Activated naive CD4-positive, alpha-beta T cell treated with anti-CD3 and anti-CD28 coated beads for 36 hours (primary cell): ENCODE measurements at places on chromosomes 13 and 19.

- DNase-seq: no peak
Observed at GRCh38 chr13:46561691-46562090, 8.7 kb downstream of the LRCH1 start.

DNA sequence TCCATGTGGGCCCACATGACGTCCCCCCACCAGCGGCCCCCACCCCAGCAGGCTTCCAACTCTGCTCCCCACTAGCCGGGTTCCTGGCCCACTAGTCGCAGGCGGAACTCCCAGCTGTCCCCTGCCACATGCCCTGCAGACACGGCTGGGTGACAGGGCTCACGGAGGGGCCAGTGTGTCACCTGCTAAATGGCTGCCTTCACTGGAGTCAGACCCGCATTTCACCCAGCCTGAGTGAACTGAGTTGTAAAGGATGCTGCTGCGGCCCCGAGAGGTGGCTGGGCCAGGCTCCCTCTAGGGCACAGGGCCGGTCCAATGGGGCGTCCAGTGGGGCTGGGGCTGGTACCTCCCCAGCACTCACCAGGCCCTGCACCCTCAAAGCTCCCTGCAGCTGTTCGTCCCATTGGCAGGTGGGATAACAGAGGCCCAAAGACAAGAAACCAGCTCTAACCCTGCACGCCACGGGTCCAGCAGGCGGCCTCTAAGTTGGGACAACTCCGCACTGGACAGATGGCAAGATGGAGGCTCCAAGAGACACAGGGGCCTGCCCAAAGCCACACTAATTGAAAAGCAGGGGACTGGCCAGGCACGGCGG is 3.2 kb downstream of the LMNB2 start:
- DNase-seq: no peak

DNA sequence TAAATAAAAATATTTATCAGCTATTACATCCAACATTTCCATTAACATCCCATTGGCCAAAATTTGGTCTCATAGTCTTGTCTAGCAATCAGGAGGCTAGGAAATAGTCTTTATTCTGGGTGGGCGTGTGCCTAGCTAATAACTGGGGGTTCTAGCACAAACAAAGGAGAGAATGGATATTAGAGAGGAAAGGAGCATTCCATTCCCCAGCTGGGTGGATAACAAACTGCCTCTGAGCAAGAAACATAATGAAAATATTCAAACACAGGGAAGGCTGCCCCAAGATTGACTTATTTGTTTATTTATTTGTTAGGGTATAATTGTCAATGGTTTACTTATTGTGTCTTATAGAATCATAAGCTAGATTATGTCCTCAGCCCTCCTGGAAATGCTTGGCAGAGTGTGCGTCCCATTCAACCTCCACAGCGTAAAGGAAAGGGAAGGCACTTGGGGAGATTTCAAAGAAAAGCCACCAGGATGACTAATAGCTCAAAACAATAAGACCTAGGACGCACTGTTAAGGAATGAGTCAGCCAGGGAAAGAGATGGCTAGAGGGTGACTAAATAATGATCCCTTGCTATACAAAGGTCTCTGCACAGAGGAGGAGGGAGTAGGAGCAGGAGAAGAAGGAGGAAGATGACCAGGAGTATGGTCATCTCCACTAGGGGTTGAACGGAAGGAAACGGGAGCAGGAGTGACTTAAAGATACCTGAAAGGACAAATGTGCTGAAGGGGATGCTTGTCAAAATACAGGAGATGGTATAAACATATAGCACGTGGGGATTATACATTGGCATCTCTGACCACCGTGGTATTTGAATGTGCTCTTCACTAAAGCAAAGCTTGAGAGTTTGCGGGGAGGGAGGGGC is 23.5 kb upstream of the USP12 start:
- no peak for DNase-seq

GRCh38 chr19:33443638-33444561 is 70.4 kb downstream of the CEBPG start:
- DNase-seq: no peak

- no peak for DNase-seq
Observed at GRCh38 chr19:46394402-46394797, 19.0 kb downstream of the CCDC8 start.

GRCh38 chr13:78587395-78587794 is 16.0 kb downstream of the POU4F1 start:
- no peak for DNase-seq

DNA sequence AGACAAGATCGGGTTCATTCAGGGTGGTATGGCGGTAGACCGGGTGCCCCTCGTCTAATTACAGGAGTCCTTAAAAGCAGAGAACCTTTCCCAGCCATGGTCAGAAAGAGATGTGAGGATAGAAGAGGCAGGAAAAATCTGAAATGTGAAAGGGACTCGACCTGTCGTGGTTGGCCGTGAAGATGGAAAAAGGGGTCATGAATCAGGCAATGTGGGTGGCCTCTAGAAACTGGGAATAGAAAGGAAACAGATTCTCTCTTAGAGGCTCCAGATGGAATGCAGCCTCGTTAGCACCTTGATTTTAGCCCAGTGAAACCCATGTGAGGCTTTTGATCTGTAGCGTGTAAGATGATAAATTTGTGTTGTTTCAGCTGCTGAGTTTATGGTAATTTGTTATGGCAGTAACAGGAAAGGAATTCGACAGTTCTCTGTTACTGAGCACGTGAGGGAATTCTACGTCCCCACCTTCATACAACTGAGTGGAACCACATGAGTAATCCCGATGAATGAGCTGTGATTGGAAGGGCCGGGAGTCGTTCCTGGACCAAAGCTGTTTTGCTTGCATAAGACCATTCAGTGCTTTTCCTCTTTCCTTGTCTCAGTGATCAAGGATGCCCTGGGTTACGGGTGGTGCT is 11.0 kb upstream of the CA11 start:
- no peak for DNase-seq

GRCh38 chr19:11478167-11479089 is 2.4 kb downstream of the ELAVL3 start:
- no peak for DNase-seq

GRCh38 chr19:898663-899062 is 5.4 kb downstream of the RNU6-9 start:
- peak; percentile 43 for DNase-seq

GRCh38 chr13:41137951-41138350 is 5.3 kb upstream of the KBTBD6 start:
- DNase-seq: no peak

GRCh38 chr13:31236211-31236786 is 36.5 kb downstream of the B3GLCT start:
- no peak for DNase-seq

GRCh38 chr13:73816702-73817101 is 317.5 kb downstream of the KLF12 start:
- DNase-seq: peak; percentile 11

GRCh38 chr19:18967358-18968146 is 26.5 kb upstream of the HOMER3 start:
- no peak for DNase-seq

- no peak for DNase-seq
Observed at GRCh38 chr13:43315522-43315921, 292.1 kb downstream of the DNAJC15 start.

GRCh38 chr19:11781295-11782057 is 14.7 kb downstream of the ZNF441 start:
- DNase-seq: no peak

- no peak for DNase-seq
Observed at GRCh38 chr19:6172074-6172863, 36.8 kb downstream of the ACSBG2 start.

DNA sequence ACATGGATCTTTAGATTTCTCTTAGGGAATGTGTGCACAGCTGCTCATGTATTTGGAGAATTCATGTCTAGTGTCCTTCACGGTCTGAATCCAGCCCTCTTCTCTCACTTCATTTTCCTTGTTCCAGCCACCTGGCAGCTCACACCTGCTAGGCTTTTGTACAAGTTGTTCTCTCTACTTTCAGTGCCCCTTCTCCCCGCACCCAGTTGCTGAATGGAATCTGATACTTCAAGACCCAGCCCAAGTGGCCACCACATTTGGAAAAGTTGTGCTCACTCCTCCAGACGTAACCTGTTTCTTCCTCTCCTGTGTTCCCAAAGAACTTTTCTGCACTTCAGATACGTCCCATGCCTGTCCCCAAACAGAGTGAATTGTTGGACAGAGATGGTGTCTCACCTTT is 235.6 kb downstream of the SHISA2 start:
- DNase-seq: no peak

DNA sequence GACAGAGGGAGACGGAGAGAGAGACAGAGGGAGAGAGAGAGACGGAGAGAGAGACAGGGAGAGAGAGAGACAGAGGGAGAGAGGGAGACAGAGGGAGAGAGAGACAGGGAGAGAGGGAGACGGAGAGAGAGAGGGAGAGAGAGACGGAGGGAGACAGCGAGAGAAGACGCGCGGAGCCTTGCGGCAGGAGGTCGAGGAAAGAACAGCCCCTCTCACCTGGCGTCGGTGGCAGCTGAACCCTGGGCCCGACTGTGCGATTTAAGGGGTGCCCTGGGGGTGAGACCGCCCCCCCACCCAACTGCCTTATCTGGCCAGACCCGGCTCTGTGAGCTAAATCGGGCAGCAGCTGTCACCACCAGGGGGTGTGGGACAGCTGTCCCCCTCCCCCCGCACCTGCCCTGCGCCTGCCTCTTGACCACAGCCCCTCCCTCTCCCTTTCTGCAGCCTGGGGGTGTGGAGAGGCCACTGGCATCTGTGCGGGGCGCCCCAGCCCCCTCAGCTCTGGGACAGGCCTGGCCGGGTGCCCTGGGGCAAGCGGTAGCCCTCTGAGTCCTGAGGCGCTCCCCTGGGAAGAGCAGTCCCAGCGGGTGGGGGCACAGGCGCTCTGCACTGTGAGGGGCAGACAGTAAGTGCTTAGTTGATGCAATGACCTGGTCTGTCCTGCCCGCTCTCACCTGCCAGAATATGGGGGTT is 10.8 kb downstream of the JOSD2 start:
- DNase-seq: peak; percentile 22

GRCh38 chr19:45191375-45191774 is 12.8 kb downstream of the BLOC1S3 start:
- DNase-seq: no peak

DNA sequence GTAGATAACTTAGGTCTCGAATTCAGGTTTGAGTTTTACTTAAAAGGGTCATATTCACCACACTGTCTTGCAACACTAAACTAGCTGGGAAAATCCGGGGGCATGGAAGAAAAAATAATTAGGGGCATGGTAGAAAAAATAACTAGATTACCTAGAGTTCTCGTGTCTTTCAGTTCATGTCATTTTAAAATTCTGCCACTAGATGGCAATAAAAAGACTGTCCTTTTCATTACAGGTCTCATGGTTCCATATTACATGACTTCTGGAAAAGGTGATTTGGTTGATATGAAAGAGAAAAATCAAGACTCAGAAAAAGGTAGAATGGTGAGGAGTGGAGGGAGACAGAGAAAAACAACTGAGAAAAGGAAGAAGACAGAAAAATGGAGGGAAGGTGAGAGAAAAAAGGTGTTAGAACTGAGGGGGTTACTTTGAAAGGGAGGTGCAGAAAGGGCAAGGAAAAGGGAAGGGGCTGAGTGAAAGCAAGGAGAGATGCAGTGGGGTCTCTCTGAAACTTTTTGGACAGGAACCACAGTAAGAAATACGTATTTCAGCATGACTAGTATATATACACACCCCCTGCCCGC is 299.0 kb downstream of the KLF12 start:
- DNase-seq: no peak

GRCh38 chr19:51016798-51017683 is 2.5 kb downstream of the KLK10 start:
- DNase-seq: peak; percentile 32

DNA sequence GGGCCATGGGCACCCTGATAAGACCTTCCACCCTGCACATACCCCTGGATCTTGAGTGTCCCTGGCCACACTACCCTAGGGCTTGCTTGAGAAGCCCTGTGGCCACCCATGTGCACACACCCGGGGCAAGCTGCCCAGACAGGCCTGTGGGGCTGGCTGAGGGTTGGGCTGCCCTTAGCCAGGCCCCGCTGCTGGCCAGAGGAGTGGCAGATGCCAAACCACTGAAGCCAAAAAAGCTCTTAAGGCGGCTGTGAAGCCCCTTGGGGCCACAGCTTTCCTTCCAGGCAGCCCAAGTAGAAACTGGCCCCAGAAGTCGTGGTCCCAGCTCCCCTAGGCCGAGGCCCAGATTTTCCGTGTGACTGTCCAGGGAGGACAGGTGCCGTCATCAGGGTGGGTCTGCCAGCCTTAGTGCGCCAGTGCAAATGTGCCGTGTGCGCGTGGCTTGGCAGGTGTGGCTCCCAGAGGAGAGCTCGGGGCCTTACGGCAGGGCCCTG is 14.8 kb downstream of the CEBPG start:
- DNase-seq: no peak

DNA sequence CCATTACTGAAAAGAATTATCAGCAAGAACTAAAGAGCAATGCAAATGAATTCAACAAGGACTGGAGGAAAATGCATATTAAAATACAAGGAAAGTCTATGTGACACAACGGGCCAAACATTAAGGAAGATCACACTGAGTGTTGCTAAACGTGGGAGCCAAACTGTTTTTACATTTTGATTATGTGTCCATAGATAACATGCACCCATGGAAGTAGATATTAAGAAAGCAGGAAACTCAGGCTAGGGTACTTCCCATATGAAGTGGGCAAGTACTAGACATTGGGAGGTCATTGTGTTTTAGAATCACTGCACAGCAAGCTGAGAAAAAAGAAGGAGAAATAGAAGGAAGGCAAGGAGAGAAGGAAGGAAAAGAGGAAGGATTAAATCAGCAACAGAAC is 161.8 kb downstream of the KCTD12 start:
- DNase-seq: no peak

DNA sequence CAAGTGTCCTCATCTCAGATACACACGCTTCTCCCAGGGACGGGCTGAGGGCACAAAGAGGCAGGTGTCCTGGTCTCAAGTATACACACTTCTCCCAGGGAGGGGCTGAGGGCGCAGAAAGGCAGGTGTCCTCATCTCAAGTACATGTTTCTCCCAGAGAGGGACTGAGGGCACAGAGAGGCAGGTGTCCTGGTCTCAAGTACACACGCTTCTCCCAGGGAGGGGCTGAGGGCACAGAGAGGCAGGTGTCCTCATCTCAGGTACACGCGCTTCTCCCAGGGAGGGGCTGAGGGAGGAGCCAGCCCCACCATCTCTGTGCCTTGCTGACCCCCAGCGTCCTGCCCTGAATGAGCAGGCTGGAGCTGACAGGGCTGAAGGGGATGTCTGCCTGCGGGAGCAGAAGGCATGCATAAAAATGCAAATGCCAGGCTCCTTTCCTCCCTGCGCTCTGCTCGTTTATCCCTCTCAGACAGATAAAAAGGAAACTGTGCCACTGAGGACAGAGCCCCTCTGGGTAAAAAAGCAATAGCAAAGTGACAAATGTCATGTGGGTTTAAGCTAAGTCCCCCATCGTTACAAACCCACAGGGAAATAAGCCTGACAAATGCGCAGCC is 96.1 kb upstream of the UQCRFS1 start:
- no peak for DNase-seq
